Thoracic aorta endothelial cell (primary cell): ENCODE measurements at places on chromosomes 13 and 19. TPM values are rescaled to one million over a fixed set of nuclear protein-coding genes. Genes with fewer than 3 reads are reported as not detected.

The SIGLEC12 gene
- total RNA-seq = not detected in 2 replicates

The MISP3 gene
- total RNA-seq = 0.13 and 0.29 TPM in 2 replicates

The ERICH6B gene
- not detected in 2 replicates for total RNA-seq

The FBXO27 gene
- 1.7 and 2.4 TPM in 2 replicates for total RNA-seq

The GPC5 gene
- total RNA-seq = not detected in 2 replicates

The HSPB6 gene
- total RNA-seq = 0.53 and 0.65 TPM in 2 replicates

The IL27RA gene
- 3.3 and 8.5 TPM in 2 replicates for total RNA-seq

The PLEKHJ1 gene
- 32.8 and 43.1 TPM in 2 replicates for total RNA-seq

The SRRM5 gene
- 0.07 and 0.27 TPM in 2 replicates for total RNA-seq

The ZSCAN4 gene
- total RNA-seq = not detected in 2 replicates

The MED29 gene
- 17.4 and 19.6 TPM in 2 replicates for total RNA-seq

The DOCK6 gene
- total RNA-seq = 113 and 160 TPM in 2 replicates

The CBY2 gene
- total RNA-seq = not detected in 2 replicates

The SLITRK6 gene
- total RNA-seq = not detected in 2 replicates

The CEACAM20 gene
- not detected in 2 replicates for total RNA-seq

The SUPT5H gene
- 91.4 and 117 TPM in 2 replicates for total RNA-seq

The PGLYRP1 gene
- total RNA-seq = not detected in 2 replicates

The ZNF555 gene
- 6.0 TPM in 2 replicates for total RNA-seq

The RFPL4AL1 gene
- total RNA-seq = 0.13 TPM in 1 of 2 replicates, not detected in the other

The UBE2L5 gene
- not detected in 2 replicates for total RNA-seq

The CCNA1 gene
- total RNA-seq = 34.8 and 70.5 TPM in 2 replicates

The FOSB gene
- 0.27 and 0.65 TPM in 2 replicates for total RNA-seq

The NTF4 gene
- not detected in 2 replicates for total RNA-seq

The CHAMP1 gene
- total RNA-seq = 17.3 and 20.5 TPM in 2 replicates

The ATP1A3 gene
- 0.07 and 0.13 TPM in 2 replicates for total RNA-seq

The GRIK5 gene
- total RNA-seq = 0.27 and 5.8 TPM in 2 replicates

The IFNL1 gene
- not detected in 2 replicates for total RNA-seq

The LIM2 gene
- total RNA-seq = not detected in 2 replicates
